ENCODE measurements at places on chromosomes 1 and 21. TPM values are rescaled to one million over a fixed set of nuclear protein-coding genes. Genes with fewer than 3 reads are reported as not detected.

- DNase-seq = no peak
Measured at GRCh38 chr1:167430134-167430848, 88.0 kb downstream of the CD247 start.

GRCh38 chr1:107787299-107787698 lies 177.7 kb downstream of the VAV3 start:
- DNase-seq = no peak

GRCh38 chr1:31102501-31102950 lies 37.0 kb upstream of the PUM1 start:
- DNase-seq = no peak

GRCh38 chr1:76291191-76291590 lies 216.6 kb downstream of the ST6GALNAC3 start:
- no peak for DNase-seq

- DNase-seq = no peak
Measured at GRCh38 chr1:55993646-55994318, 585.6 kb downstream of the PLPP3 start.

ATP1A4 gene
- polyA plus RNA-seq = 6.2 TPM

AMPD1 gene
- polyA plus RNA-seq = not detected

MAD2L2 gene
- polyA plus RNA-seq = 47.1 TPM

Measured in urinary bladder (tissue), 4 donors.